ENCODE measurements at places on chromosomes 3 and 15.
A peak's percentile ranks its signal among the peaks of the same experiment; 100 is the strongest.

DNA sequence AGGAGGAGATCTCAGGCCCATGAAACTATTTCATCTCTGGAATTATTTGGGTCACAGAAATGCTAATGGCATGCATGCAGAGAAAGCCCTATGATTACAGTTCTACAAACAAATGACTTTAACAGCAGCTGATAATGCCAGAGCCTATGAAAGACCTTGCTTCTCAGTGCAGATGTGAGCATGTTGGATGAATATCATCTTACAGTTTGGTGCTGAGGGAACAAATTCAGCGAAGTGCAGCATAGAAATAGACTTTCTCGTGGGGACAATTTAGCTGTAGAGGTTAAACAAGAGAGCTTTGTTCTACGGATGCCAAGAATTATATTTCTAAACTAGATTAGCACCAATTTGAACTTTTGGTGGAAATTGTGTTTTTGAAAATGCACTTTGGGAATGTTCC, 27.7 kb downstream of the PTX3 start:
- no peak for DNase-seq

- DNase-seq, result no peak
Measured at GRCh38 chr3:185511711-185512110, 12.9 kb upstream of the TMEM41A start.

GRCh38 chr15:68612503-68612902, 33.7 kb downstream of the CORO2B start:
- no peak for DNase-seq

GRCh38 chr3:182618981-182619591, 174.2 kb upstream of the ATP11B start:
- no peak for DNase-seq

DNA sequence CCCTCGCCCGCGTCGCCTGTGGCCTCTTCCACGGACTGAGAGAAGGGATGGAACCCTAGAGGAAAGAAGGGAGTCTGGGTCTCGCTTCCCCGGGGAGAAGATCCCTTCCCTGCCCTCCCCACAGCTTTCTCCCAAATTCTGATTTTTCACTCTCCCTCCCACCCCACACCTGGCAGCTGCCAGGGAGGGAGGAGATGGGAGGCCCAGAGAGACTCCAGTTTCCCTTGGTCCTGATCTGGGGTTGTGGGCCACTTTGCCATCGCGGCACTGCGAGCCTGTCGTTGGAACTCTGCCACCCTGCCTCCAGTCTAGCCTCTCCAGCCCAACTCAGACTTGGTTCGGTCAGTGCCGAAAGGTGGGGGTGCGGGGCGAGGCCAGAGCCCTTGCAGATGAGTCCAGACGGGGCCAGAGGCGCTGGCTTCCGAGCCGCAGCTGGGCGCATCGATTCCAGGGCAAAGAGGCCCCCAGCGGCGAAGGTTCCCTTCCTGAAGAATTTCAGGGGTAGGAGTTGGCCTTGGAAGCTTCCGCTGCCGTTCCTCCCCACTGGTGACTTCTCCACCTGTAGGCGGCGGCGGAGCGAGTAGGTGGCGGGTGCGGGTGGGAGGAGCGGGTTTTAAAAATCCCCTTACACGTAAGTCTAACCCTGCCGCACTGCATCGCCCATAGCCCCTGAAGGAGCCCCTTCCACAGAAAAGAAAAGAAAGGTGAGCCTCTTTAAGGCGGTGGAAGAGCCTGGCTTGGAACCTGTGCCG, 5.2 kb downstream of the WNT5A start:
- DNase-seq, result peak; percentile 41

GRCh38 chr3:160454995-160455394, 5.4 kb upstream of the TRIM59 start:
- no peak for DNase-seq

DNA sequence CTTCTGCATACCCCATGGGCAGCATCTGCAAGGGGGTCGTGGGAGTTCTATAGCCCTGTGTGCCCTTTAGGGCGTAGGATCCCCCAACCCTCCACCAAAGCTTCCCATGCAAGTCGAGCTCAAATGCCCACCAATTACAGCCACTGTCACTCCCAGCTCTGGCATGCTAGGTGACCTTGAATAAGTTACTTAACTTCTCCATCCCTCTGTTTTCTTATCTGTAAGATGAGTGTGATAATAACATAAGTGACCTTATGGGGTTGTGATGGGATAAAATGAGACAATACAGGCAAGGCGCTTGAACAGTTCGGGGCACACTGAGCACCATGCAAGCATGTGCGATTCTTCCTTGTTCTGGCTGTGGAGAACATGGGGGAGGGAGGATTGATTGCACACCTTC, 74.8 kb upstream of the POMGNT2 start:
- no peak for DNase-seq

GRCh38 chr3:8204853-8205650, 296.6 kb upstream of the LMCD1 start:
- peak; percentile 57 for DNase-seq

- DNase-seq, result no peak
Measured at GRCh38 chr15:63505842-63506222, 1.4 kb downstream of the USP3 start.

- DNase-seq, result no peak
Measured at GRCh38 chr3:69562020-69562419, 176.1 kb upstream of the FRMD4B start.

DNA sequence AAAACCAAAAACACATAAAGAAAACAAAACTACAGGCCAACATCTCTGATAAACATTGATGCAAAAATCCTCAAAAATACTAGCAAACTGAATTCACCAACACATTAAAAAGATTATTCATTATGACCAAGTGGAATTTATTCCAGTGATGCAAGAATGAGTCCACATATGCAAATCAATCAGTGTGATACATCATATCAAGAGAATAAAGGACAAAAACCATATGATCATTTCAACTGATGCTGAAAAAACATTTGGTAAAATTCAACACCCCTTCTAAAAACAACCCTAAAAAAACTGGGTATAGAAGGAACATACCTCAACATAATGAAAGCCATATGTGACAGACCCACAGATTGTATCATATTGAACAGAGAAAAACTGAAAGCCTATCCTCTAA, 265.6 kb upstream of the DCBLD2 start:
- DNase-seq, result no peak

DNA sequence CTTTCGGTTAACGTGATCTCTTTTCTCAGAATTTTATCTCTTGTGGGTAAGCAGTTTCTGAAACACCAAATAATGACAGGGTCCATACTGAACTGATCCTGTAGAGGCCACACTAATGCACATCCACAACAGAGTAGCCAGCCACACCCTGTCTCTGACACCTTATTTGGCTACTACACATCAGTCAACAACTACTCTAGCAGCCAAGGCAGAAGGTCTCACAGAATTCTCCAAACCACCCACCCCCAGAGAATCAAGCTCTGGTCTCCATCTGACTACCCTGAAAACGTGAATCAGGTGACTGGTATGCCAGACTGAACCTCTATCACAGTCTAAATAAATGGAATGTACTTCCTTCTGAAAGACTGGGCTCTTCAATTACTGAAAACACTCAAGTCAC, 38.0 kb downstream of the EDC3 start:
- peak; percentile 33 for DNase-seq

DNA sequence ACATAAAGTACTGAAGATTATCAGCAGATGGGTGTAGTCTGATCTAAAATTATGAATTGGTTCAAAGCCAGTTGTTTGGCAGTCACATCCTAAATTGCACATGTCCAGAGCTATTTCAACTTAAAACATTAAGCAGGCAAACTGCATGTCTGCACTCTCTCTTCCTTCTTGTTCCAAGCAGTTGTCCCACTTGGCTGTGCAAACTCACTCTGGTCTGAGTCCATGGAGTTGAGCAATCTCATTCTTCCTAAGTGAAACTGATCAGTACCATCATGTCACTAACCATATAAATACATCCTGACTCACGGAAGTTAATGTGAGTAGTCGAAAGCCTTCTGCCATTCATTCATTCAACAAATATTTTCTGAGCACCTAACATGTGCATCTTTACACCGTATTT, 353.0 kb downstream of the ROBO1 start:
- peak; percentile 65 for DNase-seq

DNA sequence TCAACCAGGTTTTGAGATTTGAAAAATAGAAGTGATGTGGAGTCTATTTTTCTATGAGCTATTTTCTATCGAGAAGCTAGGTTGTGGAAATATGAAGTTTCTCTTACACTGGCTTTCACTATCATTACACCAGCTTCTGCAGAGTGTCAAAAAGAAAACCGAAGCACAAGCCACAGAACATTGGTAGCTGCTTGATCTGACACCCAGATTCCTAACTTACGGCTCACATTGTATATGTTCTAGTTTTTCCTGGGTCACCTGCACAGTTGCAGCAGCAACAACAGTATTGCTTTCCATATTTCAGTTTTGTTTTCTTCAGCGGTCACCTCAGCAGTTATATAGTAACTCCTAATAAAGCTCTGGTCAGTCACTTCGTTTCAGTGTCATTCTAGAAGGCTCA, 790.1 kb downstream of the PLOD2 start:
- DNase-seq, result no peak

- no peak for DNase-seq
Measured at GRCh38 chr3:18382760-18383369, 42.3 kb downstream of the SATB1 start.

DNA sequence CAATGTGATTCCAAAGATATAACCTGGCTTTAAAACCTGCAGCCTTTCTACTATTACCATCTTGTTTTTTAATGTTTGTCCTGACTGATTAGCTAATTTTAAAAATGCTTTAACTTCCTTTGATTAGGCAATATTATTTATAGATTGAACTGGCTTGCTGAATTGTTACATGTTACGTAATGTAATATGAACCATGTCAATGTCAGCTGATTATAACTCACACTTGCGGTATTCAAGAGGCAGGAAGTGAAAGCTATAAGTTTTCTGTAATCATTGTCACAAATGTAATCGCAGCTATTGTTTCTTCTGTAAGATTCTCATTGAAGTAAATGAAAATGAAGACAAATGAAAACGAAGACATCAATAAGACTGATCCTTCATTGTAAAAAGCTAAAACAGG, 146.8 kb downstream of the ROBO2 start:
- DNase-seq, result no peak

DNA sequence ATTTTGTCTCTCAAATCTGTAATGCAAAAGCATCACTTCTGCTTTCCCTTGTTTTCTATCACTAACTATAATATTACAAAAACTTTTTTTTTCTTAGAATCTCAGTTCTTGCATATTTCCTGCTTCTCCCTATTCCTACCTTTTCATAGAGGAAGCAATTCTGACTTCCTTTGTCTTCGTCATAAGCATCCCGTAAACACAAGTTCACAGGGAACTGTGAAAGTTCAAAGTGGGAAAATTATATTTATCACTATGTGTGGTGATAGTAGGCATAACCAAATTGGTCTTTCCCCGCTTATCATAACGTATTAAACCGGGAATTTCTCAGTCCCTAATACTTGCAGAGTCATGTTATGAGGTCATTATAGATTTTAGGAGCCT, 22.3 kb downstream of the CD200 start:
- no peak for DNase-seq

GRCh38 chr15:60299452-60300047, 98.2 kb downstream of the ANXA2 start:
- DNase-seq, result peak; percentile 40

GRCh38 chr15:92780843-92781242, 119.3 kb upstream of the CHD2 start:
- DNase-seq, result no peak

GRCh38 chr3:79810581-79810980, 42.8 kb upstream of the ROBO1 start:
- no peak for DNase-seq

DNA sequence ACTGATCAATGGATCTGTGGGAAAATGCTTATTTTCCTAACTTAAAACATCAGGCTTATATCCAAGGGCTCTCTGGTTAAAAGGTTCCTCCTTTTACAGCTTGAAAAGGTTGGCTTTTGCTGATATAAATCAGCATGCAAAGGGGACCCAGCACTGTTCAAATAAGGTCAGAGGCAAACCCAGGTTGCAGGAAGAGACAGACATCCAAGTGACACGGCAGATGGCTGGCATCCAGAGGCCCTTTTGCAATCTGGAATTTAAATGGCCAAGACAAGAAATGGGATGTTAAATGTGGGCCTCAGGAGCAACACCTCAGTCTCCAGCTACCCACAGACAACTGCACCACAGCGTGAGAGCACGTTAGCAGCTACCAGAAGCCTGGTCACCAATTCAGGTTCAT, 6.3 kb downstream of the SH3BP5 start:
- DNase-seq, result no peak

DNA sequence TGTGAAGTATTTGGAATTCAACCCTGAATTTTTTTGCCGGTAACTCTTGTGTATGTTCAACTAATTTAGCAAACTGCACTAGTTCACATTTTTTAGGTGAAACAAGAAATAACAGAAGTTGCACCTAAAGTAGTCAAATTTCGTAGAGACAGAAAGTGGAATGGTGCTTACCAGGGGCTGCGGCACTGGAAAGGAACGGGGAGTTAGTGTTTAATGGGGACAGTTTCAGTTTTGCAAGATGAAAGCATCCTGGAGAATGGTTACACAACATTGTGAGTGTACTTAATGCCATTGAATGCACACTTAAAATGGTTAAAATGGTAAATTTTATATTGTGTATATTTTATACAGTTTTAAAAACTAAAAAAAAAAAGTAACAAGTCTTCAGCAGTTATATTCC, 27.4 kb downstream of the PPARG start:
- DNase-seq, result no peak

DNA sequence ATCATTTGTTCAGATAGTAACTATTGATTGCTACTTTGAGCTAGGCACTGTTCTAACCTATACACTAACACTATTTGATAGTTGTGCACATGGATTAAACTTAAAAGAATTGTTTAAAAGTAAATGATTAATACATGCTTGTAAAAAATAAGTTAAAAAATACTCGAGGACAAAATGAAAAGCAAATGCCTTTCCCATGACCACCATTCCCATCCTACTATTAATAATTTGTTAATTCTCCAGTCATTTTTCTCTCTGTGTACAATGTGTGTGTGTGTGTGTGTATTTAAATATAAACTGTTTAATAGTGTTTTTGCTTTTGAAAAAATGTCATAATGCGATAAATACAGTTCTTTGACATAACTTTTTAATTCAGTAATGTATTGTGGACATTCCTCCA, 78.7 kb upstream of the KCNMB2 start:
- DNase-seq, result no peak

DNA sequence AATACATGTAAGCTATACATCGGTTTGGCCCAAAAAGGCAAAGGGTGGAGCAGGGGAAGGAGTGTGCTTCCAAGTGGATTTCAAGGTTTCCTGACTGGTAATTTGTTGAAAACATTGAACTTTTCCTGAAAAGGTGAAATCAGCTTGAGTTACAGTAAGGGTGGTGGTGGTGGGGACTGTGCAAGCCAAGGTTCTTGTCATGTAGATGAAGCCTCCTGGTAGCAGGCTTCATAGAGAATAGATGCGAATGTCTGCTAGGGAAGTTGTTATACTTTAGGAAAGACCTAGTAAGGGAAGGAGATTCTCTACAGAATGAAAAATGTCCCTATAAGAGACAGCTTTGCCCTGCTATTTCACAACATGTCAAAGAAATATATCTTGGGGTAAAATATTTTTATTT, 528.2 kb upstream of the CBLB start:
- no peak for DNase-seq

GRCh38 chr3:30581982-30582381, 24.4 kb upstream of the TGFBR2 start:
- DNase-seq, result no peak
